Parietal lobe (tissue), 2 donors: ENCODE measurements at places on chromosomes 16 and 17. TPM values are rescaled to one million over a fixed set of nuclear protein-coding genes. Genes with fewer than 3 reads are reported as not detected.

Gene ST6GALNAC2
- total RNA-seq, result not detected

Gene ATPAF2
- total RNA-seq, result 49.5 TPM

Gene AOC2
- 2.5 TPM for total RNA-seq

Gene NPIPB8
- not detected for total RNA-seq

Gene TLCD3B
- 24.4 TPM for total RNA-seq

Gene C17orf50
- not detected for total RNA-seq

Gene PSMB3
- 104 TPM for total RNA-seq

Gene KRT20
- not detected for total RNA-seq

Gene AANAT
- not detected for total RNA-seq

Gene TEKT1
- 1.3 TPM for total RNA-seq

Gene SGCA
- total RNA-seq, result not detected
